ENCODE measurements at places on chromosomes 12 and 14.

DNA sequence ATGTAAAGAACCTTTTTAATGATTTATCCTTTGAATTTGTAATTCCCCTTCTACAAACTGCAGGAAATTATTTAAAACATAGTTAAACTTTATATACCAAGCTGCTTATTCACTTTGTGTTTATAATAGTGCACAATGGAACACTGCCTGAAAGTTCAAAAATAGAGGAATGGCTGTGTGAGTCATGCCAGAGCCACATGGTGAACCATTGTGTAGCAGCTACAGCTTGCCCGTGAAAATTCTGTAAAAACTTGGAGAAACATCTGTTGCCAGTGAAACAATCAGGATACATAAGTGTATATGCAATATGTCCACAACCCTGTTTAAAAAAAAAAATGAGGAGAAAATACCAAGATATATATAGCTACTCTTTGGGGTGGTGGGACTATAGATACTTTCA is 59.5 kb downstream of the VEZT start:
- peak; percentile 49 for DNase-seq

DNA sequence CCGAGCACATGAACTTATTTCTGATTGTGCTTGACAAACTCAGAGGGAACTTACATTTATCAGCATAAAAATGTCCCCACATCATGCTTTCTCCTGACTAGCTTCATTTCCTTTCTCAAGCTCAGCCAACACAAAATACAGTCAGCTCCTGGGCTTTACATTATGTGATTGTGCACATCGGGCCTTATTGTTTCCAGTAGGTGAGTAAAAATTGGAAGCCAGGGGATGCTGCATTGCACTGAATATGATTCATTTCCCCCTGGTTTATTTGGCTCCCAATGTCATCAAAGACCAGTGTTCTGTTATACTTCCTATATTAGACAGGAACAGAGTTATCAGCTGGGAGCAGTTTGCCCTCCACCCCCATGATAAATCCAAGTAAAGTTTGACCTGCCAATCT is 521.8 kb downstream of the RMST start:
- no peak for DNase-seq

- DNase-seq: no peak
Measured at GRCh38 chr14:20982646-20983369, 7.0 kb upstream of the METTL17 start.

GRCh38 chr12:2052826-2053678 is at the start of gene CACNA1C:
TSS of gene CACNA1C (plus strand) at chr12:2052987. CDS start at chr12:2053563, 576 bp downstream.
- peak; percentile 9 for DNase-seq

GRCh38 chr14:89572596-89573398 is 155.8 kb upstream of the FOXN3 start:
- no peak for DNase-seq

DNA sequence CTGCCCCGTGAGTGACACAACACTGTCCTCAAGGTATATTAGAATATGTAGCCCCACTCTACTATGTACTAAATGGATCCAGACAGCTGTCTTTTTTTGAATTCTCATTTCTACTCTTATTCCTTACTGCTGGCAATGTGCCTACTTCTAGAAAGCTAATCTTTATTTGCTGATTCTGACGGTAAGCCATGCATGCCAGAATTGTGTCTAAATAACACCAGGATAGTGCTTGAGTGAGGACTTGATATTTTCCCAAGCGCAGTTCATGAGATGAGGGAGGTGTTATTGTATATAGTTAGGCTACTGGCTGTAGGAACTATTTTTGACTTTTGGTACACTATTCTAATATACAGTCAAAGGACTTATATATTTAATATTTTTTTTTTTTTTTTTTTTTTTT is 316.2 kb upstream of the NAV3 start:
- no peak for DNase-seq

GRCh38 chr12:3929875-3930615 is 56.8 kb upstream of the PARP11 start:
- no peak for DNase-seq

GRCh38 chr12:108523365-108523764 is 8.3 kb downstream of the FICD start:
- DNase-seq: no peak

GRCh38 chr12:94280063-94280462 is 131.7 kb downstream of the PLXNC1 start:
- DNase-seq: no peak

- no peak for DNase-seq
Measured at GRCh38 chr14:33490555-33490954, 460.3 kb downstream of the EGLN3 start.

GRCh38 chr12:13103391-13104033 is at the start of gene GSG1:
TSS of gene GSG1 (minus strand) at chr12:13103667. CDS start at chr12:13103512, 155 bp downstream.
- DNase-seq: peak; percentile 66

- DNase-seq: no peak
Measured at GRCh38 chr12:111398530-111398929, 7.2 kb upstream of the SH2B3 start.

GRCh38 chr12:100778967-100779590 is 15.5 kb upstream of the ANO4 start:
- DNase-seq: no peak

DNA sequence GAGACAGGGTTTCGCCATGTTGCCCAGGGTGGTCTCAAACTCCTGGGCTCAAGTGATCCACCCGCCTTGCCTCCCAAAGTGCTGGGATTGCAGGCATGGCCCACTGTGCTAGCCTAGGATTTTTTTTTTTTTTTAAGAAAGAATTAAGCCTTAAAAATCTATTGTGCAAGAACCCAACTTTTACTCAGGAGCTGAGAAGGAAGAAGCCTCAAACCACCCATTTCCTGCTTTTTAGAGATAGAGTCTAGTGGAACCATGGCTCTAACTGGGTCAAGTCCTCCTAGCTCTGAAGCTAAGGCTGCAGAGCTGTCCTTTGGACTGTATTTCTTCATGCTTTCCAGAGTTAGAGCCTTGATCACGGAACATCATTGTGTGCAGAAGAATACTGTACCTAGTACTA is 1.3 kb upstream of the TSFM start:
- no peak for DNase-seq

GRCh38 chr12:118432812-118433545 is 56.6 kb downstream of the SUDS3 start:
- no peak for DNase-seq

- no peak for DNase-seq
Measured at GRCh38 chr12:112684742-112685141, 106.8 kb upstream of the RPH3A start.

DNA sequence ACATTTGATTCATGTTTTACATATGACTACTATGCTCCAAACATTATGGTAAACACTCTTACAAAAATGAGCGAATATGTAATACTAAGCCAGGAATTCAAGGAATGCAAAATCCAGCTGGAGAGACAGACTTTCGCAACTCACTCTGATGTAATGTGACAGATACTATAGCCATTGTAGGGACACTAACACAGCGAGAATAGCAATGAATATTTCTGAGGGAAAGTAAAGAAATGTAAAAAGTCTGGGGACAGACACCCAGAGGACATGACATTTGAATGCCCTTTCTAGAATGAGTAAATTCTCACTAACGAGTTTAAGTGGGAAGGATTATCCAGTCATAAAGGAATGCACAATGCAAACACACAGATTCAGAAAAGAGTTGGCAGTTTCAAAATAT is 121.9 kb downstream of the PIK3C2G start:
- DNase-seq: peak; percentile 77
